ENCODE measurements at places on chromosomes 13 and 19.
A peak's percentile ranks its signal among the peaks of the same experiment; 100 is the strongest.

DNA sequence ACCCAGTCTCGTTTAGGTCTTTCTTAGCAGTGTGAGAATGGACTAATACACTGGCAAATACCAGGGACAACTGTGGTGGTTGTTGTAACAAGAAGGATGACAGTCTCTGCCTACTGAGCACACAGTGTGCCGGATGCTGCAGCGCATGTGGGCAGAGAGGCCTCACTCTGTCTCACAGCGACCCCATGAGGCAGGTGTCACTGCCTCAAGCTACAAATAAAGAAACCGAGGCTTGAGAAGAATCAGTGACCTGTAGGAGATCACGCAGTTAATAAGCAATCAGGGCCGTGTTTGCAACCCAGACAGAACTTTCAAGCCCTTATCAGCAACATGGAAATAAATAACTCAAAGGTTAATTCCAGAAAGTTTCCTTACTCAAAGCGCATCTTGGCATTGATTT lies 40.5 kb upstream of the GAS6 start:
- DNase-seq: no peak

GRCh38 chr13:77329911-77330584 lies 3.2 kb upstream of the MYCBP2 start:
- peak; percentile 44 for DNase-seq

DNA sequence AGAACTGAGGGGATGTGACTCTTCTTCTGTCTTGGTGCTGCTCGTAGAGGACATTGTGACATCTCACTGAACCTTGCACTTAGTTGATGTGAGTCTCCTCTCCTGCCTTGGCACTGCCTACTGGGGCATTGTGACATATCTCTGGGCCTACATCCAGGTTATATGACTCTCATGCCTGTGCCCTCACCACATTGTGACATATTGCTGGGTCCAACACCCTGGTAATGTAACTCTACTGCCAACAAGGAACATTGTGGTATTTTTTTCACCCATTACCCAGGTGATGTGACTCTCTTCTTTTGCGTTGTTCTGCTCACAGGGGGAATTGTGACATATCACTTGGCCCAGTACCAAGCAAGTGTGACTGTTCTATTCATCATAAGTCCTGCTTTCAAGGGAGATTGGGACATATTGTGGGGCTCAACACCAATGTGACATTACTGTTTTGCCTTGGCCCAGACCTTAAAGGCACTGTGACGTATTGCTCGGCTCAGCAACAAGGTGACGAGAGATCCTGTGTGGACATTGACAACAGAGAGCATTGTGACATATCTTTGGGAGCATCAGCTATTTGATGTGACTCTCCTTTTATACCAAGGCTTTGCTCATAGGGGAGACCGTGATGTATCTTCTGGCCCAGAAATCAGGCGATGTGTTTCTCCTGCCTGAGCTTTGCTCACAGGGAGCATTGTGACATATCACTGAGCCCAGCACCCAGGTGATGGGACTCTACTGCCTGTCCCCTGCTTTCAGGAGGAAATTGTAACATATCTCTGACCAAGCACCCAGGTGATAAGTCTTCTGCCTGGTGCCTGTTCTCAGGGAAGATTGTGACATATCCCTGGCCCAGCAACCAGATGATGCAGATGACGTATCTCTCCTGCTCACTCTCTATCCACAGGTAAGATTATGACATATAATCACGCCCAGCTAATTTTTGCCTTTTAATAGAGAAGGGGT lies 12.2 kb upstream of the ZNF429 start:
- DNase-seq: no peak

DNA sequence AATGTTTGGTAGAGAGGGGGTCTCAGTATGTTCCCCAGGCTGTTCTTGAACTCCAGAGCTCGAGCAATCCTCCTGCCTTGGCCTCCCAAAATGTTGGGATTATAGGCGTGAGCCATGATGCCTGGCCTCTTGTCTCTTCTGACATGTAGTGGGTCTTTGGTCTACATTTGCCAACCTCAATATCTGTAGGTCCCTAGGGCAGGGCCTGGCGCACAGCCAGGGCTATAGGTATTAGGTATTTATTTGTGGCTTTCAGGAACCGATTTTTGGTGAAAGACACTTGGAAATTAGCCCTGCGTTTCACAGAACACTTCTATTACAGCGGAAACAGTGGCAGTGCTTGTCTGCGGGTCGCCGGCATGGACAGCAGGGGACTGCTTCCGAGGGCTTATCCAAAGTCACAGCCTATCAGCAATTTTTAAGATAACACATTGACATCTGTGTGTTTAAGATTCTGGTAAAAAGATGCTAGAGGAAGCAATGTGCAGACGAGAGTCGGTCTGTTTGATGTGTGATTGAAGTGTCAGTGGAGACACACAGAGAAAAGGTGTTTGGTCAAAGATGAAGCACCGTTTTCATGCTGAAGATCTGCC lies 14.5 kb downstream of the ZNF536 start:
- no peak for DNase-seq

- no peak for DNase-seq
These were observed 20.4 kb upstream of the NFIC start for GRCh38 chr19:3345850-3346460.

GRCh38 chr13:38519229-38519911 lies 167.5 kb upstream of the FREM2 start:
- no peak for DNase-seq

DNA sequence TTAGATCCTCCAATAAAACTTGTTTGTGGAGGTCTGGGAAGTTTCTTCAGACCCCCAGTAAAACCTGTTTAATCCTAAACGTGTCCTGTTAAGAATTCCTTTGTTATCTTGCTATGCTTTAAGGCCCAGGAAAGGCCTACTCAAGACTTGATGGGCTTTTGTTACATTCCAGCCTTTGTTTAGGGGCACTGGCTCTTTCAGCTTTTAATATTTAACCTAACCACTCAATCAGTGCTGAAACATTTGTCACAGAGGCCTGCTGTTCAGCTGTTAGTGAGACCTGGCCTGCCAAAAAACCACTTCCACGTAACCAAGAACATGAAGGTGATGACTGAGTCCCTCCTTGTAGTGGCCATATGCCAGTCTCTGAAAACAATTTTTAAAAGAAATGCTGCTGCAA lies 41.7 kb downstream of the PCDH17 start:
- no peak for DNase-seq

DNA sequence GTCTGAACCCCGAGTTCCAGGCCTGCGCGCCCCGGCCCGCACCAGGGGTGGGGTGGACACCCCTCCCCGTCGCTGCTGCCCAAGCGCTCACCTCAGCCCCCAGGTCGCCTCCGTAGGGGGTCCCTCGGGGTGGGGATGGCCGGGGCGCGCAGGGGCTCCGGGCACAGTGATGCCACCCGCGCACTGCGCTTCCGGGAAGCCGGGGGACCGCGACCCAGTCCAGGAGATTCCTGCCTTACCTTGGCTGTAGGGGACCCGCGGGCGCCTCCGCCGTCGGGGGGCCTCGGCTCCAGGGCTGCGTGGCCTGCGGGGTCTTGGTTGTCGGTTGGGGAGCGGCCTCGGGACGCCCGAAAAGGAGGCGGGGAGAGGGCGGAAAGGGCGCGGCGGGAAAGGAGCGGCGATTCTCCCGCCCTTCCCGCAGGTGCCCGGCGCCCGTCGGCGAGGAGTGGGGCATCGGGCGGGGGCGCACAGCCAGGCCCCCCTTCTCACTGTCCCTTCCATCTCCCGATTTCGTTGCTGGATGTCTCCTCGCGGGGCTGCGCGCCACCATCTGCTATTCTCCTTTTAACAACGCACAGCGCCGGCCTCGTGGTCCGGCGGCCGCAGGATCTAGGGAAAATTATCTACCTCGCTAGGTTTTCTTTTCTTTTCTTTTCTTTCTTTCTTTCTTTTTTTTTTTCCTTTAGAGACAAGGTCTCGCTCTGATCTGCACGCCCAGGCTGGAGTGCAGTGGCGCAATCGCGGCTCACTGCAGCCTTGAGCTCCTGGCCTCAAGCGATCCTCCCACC lies at the start of gene KEAP1:
TSS of gene KEAP1 (minus strand) at position 355 of the 788 bp plus-strand sequence. CDS start 3,323 bp downstream, outside the sequence.
- peak; percentile 36 for DNase-seq

GRCh38 chr19:6273701-6274601 lies 5.8 kb downstream of the MLLT1 start:
- DNase-seq: peak; percentile 91

DNA sequence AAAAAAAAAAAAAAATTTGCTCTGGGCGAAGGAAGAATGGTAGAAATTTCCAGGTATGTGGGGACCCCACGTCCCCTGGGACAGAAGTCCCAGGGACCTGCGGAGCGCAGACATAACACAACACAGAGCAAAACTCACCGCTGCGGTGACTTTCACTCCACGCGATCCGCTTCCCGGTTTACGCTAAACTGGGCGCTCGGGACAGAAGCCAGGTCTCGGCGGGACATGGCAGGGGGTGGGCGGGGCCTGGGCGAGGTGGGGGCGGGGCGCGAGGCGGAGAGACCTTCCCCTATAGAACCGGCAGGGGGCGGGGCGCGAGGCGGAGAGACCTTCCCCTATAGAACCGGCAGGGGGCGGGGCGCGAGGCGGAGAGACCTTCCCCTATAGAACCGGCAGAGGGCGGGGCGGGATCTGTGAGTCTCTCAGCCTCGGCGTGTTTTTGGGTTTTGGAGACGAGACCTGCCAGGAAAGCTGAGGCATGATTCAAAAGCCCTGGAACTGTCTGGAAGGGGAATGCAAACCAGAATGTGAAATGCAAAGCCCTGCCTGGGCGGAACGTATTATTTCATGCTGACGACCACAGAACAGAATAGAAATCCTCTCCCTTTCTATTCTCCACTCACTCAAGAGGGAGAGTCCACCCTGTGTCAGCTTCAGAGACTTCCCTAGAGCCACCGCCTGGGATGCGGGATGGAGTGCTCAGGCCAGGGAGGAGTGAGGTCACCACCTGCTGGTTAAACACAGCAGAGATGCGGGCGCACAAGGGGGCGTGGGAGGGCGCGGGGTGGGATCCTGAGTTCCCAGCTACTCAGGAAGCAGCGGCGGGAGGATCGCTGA lies 20.2 kb upstream of the ERVV-1 start:
- peak; percentile 72 for DNase-seq
